H7 (cell line): ENCODE measurements at places on chromosomes 7 and 10.
A peak's percentile ranks its signal among the peaks of the same experiment; 100 is the strongest.

GRCh38 chr10:124669824-124670654, 74.1 kb downstream of the FAM53B start:
- no peak for DNase-seq

GRCh38 chr7:69204943-69205342, 393.3 kb upstream of the AUTS2 start:
- DNase-seq, result no peak

GRCh38 chr7:71787513-71787912, 624.6 kb downstream of the CALN1 start:
- DNase-seq, result no peak

- no peak for DNase-seq
Observed at GRCh38 chr10:16586358-16587138, 64.9 kb upstream of the C1QL3 start.

- DNase-seq, result no peak
Observed at GRCh38 chr7:132394283-132395198, 181.7 kb downstream of the PLXNA4 start.

GRCh38 chr7:97495487-97495886, 236.4 kb upstream of the TAC1 start:
- DNase-seq, result no peak

GRCh38 chr10:74114041-74114448, 36.6 kb downstream of the AP3M1 start:
- DNase-seq, result no peak

DNA sequence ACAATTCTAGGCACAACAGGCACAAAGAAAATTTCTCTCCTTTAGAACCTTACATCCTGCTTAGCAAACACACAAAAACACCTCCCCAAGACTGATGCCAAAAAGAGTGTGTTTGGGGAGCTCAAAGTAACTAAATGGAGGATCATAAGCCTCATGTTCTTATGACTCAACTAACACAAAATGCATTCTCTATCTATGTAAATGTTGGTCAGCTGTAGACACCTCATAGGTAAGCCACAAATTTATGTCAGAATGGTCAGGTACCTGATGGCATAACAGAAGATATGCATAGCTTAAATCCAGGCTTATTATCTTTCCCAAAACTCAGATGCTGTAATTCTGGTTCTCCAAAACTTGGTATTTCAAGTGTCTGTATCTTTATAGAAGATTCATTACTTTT, 315.1 kb downstream of the C7orf25 start:
- DNase-seq, result no peak

GRCh38 chr7:2165610-2166594, 66.8 kb downstream of the MAD1L1 start:
- DNase-seq, result peak; percentile 45

DNA sequence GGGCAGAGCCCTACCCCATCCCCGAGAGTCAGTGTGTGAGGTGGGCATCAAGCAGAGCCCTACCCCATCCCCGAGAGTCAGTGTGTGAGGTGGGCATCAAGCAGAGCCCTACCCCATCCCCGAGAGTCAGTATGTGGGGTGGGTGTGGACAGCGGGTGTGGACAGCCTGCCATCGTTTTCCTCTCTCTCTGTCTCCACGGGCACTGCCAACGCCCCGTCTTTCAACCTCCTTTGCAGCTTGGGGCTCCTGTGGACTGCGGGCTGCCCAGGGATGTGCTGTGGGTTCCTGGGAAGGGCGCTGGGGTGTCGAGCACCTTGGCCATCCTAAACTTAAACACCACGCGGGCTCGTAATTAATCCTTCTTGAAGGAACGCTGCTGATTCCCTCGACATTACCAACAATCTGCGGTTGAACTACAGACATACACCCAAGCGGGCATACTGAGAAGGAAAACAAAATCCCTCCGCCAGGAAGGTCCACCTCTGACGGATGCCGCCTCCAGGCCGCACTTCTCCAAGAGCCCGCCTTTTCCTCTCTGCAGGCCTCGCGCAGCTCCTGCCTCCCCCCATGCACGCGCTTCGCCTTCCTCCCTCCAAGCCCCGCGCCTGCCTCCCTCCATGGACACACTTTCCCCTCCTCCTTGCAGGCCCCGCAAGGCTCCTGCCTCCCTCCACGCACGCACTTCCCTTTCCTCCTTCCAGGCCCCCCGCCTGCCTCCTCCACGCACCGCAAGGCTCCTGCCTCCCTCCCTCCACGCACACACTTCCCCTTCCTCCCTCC, 65.1 kb downstream of the ADARB2 start:
- peak; percentile 70 for DNase-seq

DNA sequence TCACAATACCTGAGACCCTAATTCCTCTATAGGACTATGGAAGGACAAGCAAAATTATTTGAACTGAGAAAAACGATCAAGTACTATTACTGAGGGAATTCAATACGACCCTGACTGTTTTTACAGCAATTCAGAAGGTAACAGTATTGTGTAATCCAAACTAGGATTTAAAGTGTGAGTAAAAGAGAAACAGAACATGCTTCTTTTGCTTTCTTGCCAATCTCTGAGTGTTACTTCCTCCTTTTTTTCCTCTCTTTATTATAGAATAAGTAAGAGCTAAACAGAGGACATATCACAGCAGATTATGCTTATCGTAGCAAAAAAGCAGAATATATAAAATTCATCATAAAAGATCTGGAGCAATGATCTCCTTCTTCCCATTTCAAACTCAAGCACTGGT, 292.1 kb downstream of the THSD7A start:
- DNase-seq, result no peak

DNA sequence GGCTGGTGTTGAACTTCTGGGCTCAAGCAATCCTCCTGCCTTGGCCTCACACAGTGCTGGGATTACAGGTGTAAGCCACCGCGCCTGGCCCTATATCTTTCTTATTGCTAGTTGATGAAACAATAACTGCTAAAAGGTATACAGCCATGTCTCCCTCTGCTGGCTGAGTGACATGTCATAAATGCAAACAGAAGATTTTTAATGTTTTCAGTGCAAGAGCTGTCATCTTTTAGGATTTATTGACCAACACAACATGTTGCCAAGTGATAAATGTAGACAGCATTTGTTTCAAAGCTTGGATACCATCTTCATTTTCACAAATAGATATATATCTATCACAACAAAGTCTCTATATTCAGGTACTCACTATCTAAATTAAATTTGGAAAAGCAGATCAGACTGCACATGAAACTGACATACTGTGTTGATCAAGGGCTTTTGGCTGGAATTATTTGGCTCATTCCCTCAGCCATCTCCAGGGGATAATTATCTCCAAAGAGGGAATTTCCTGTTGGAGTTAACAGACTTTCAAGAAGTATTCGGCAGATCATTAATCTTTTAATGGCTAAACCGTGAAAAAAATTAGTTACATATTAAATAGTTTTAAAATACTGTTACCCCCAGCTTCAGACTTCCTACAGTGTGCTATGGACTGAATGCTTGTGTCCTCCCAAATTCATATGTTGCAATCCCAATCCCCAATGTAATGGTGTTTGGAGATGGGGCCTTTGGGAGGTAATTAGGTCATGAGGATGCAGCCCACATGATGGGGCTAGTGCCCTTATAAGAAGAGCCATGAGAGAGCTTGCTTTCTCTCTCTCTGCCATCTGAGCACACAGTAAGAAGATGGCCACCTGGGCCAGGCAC, 41.3 kb upstream of the SRPK2 start:
- DNase-seq, result no peak

GRCh38 chr10:57790703-57791102, 477.0 kb downstream of the IPMK start:
- no peak for DNase-seq

DNA sequence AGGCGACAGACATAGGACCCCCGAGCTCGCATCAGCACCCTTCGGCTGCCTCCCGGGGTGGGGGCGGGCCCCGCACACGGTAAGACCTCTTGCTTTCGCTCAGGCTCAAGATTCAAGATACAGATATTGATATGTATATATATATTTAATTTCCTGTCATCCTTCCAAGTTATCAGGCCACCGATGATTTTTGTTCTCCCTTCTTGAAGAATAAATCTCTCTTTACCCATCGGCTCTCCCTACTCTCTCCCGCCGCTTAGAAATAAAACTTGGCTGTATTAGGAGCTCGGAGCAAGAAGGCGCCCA, 603 bp downstream of the ADRA2A start:
- DNase-seq, result no peak

DNA sequence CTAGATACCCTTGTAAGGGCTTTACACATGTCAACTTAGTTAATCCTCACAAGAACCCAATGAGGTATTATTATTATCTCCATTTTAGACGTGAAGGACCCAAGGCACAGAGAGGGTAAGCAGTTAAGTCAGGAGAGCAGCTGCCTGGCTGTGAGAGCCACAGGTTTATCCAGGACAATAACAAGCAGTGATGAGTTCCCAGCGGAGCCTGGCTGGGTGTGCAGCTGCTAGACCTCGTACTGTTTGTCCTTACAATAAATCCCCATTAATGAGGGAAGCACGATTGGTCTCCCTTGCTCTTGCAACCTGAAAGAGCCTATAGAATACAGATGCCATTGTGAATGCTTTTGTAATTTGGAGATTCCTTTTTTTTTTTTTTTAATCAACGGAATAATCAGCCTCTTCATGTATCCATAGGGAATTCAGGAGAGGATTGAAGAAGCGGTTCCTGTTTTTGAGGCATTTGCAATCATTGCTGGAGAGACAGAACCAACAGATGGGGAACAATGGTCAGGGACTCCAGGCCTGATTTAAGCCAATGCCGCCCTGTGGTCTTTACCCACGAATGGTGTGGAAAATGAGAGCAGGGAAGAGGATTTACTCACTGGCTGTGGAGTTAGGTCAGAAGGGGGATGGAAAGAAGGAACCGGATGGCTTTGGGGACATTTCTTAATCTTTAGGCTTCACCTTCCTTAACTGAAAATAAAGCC, 12.3 kb upstream of the ASB4 start:
- no peak for DNase-seq

- DNase-seq, result no peak
Observed at GRCh38 chr7:2196381-2197378, 36.1 kb downstream of the MAD1L1 start.

- peak; percentile 35 for DNase-seq
Observed at GRCh38 chr7:2164646-2165045, 68.1 kb downstream of the MAD1L1 start.

DNA sequence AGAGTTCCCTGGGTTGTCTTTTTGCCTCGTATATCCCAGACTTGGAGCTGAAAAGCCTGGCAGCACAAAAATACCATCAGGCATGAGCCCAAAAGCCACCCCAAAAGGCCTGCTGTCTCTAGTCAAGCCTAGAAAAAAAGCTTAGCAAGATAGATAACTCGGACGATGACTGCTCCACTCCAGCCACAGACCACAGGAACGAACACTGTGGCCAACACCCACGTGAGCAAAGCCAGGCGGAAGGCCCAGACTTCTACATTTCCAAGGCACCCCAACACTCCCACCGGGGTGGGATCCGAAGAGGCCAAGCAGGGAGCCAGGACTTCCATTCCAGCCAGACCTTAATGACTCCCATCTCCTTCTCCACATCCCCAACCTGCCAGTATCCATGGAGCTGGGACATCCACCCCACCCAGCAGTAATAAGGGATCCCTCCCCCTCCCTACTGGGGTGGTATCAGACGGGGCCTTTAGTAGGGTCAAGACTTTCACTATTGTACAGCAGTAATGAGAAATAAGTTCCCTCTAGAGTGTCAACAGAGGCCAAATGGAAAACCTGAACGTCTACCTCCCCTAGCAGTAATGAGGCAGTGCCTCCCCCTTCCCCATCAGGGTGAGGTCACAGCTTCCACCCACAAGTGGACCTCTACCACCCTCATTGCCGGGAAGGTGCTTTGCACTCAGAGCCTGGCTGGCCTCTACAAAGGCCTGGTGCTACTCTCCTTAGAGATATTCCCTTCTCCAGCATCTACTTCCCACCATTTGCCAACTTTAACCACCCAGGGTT, 23.0 kb downstream of the PRLHR start:
- no peak for DNase-seq

DNA sequence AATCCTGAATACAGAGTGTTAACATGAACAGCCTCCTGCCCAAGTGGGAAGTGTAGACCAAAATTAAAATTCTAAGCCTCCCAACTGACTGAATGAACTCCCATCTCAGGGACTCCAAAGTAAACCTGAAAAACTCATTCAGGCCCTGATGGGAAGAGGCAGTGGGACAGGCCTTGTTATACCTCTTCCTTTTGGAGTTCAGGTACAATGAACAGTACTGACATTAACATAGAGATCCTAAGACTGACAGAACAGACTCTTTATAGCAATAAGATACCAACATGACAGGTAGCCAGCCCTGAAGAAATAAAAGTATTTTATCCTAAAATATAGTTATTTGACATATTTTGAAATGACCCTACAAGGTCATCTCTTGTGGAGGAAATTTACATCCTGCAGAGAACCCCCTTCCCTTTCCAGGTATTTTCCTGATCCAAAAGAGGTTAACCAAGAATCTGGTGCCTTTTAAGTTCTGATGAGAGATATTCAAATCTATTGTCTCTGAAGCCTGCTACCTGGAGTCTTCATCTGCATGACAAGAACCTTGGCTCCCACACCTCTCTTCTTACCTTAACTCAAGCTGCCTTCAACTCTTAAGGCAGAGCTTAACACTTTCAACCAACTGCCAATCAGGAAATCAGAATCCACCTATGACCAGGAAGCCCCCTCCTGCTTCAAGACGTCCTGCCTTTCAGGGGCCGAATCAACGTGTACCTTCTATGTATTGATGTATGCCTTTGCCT, 103.3 kb upstream of the PFKP start:
- DNase-seq, result peak; percentile 65
